ENCODE measurements at places on chromosomes 2 and 18.
A peak's percentile ranks its signal among the peaks of the same experiment; 100 is the strongest.

GRCh38 chr2:9558948-9559381, 3.3 kb upstream of the ADAM17 start:
- no peak for DNase-seq

- peak; percentile 44 for DNase-seq
Observed at GRCh38 chr2:43576981-43577892, 18.6 kb downstream of the THADA start.

DNA sequence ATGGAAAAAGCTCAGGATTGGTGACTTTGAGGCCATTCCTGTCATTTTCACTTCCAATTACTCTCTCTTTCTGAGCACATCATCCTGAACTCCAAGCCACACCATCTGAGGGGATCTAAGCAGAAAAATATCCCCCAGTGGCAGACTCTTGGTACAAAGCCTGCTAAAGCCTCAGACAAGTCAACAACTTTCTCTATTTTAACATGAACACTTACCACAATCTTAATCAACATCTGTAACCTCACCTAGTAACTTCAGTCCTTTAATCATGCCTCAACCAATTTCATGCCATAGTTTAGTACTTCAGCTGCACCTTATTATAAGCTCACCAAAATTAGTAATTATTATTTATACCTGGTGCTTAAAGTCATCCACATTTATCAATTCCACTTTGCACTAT, 128.9 kb downstream of the DTNB start:
- DNase-seq = no peak

GRCh38 chr2:159855143-159855542, 57.1 kb upstream of the CD302 start:
- no peak for DNase-seq

GRCh38 chr2:48146552-48146951, 240.3 kb upstream of the FBXO11 start:
- DNase-seq = no peak

GRCh38 chr18:23569299-23570063, 16.8 kb downstream of the NPC1 start:
- no peak for DNase-seq

GRCh38 chr18:499776-500631, 497 bp downstream of the COLEC12 start:
- no peak for DNase-seq

- no peak for DNase-seq
Observed at GRCh38 chr18:42578792-42579191, 536.7 kb downstream of the RIT2 start.

GRCh38 chr2:43482961-43483360, 112.9 kb downstream of the THADA start:
- DNase-seq = no peak

DNA sequence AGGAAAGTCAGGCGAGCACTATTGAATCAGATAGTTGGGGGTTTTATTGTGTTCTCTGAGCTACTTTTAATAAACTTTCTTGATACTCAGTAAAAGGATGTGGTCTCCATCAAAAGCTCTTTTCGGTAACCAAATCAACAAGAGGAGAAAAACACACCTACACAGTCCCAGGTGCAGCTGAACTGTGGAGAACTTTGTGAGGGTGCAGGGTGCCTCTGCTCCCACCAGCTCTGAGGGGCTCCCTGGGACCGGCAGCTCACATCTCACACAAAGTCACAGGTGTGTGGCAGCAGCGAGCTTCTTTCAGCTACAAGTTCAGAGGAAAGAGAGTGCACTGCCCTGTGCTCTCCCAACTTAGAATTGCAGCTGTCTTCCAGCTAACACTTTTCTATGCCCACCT, 650.4 kb downstream of the RNF144A start:
- peak; percentile 74 for DNase-seq

- no peak for DNase-seq
Observed at GRCh38 chr2:46610021-46610420, 130.7 kb downstream of the TMEM247 start.

DNA sequence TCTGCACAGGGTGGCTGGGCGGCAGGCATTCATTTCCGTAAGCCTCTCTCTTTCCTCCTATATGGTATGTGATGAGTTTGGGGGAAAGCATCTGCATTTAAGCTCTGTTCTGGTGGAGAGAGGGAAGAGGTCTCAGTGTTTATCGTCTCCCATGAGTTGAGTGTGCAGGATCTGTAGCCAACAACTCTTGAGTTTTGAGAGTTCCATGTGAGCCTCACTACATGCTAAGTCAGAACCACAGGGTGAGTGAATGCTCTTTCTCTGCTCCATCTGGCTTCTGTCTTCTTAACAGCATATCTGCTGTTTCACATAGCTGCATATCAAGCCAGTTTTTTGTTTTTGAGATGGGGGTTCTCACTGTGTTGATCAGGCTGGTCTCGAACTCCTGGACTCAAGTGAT, 22.7 kb downstream of the RAB31 start:
- DNase-seq = no peak

DNA sequence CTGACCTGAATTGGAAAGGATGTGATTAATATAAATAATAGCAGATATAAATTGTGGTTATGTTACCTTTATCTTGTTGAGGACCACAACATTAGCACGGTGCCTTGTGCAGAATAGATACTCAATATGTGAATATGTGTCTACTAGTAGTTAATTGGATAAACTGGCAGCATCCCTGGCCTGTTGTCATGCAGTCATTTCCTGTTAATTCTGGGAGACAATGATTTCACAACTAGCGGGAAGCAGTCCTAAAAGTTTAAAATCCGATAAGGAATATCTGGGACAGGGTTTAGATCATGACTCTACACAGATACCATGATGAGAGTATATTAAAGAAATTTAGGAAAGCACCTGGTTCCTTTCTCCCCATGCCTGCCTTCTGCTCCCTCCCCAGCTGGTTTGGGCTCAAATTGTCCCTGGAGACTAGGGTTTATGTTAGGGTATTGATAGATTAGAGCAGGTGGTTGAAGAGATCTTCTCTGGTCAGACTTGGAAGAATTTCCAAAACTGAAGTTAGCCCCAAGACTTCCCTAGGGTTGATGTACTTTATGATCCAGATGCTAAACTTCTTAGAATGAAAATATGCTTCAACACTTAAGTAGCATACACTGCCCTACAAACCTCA, 32.8 kb downstream of the CYBRD1 start:
- no peak for DNase-seq

- DNase-seq = no peak
Observed at GRCh38 chr18:6022845-6023244, 127.5 kb upstream of the TMEM200C start.

DNA sequence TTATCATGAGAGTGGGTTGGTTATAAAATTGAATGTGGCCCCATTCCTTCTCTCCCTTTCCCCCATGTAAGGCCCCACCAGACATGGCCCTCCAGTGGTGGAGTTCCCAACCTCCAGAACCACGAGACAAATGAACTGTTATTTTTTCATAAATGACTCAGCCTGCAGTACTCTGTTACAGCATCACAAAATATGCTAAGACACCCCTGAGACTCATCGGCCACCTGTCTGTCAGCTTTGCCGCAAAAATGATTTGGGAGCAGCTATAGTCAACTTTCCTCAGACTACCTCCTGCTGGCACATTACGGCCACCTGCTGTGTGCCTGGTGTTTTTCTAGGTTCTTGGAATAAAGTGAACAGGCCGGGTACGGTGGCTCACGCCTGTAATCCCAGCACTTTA, 21.4 kb upstream of the C1QL2 start:
- no peak for DNase-seq

DNA sequence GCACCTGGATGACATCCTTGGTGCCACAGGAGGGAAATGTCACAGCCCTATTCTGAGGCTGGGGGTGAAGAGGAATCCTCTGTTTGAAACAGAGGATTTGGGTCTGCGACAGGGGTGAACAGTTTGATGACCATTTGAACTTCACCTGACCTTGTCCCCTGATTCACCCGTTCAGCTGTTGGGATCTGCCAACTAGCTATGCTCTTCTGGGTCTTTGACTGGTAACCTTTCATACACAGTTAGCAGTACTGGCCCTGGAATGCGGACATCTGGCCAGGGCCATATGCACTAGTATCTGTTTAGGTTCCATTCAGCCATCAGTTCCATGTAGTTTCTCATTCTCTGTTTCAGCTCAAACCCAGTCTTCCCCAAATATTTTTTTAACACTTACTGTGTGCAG, 72.6 kb upstream of the MCFD2 start:
- DNase-seq = no peak

DNA sequence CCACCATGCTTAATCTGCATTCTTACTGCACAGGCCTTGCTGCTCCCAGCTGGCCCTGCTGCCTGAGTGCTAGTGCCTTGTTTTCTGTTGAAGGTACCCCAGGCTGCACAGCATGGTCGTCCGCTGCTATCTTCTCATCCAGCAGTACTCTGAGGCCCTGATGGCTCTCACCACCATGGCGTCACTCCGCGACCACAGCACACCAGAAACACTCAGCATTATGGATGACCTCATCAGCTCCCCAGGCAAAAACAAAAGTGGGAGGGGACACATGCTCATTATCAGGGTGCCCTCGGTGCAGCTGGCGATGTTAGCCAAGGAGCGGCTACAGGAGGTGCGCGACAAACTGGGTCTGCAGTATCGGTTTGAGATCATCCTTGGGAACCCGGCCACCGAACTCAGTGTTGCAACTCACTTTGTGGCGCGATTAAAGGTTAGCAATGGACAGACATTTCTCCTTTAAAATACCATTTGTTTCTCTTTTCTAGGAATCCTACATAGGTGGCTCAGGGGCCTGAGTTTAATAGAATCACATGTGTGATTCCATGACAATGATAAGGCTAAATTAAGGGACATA, 110.5 kb downstream of the ESCO1 start:
- no peak for DNase-seq

DNA sequence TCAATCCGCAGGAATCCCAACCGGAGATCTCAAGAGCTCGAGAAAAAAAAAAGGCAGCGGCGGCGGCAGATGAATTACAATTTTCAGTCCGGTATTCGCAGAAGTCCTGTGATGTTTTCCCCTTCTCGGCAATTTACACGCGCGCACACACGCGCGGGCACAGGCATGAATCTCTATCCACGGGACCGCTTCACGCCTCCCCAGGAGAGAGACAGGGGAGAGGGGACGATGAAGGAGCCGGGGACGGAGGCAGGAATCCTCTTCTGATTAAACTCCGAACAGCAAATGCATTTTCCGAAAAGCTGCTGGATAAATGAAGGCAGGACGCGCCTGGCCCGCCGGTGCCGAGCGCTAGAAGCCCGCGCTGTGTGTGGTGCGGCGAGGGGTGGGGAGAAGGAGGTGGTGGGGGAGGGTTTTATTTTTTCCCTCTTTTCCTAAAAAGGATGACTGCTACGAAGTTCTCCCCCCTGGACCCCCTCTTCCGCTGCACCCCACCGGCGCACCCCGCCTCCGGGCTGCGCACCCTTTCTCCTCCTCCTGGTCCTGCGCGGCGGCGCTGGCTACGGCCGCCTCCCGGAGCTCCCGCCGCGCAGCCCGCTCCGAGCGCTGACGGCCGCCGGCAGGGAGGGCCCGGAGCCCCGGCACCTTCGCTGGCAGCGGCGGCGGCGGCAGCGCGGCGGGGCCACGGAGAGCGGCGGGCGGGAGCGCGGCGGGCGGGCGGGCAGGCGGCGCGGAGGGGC, at the start of gene BCL2:
BCL2 (minus strand) TSS at position 387 of the 740 bp plus-strand sequence.
- DNase-seq = no peak

DNA sequence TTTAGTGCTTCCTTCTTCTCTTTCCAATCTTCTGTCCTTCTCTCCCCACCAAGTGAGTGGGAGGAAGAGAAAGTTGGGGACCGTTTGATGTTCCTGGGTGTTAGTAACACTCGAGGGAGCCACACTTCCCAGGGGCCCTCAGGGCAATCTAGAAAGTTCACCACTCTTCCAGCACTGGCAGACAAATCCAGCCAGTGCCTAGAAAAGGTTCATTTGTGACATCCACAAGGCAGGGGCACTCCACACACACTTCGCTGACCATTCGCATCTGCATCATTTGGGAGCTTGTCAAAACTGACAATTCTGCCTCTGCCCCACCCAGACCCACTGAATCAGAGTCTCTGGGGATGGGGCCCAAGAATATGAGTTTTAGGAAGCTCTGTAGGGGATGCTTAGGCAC, 86.8 kb upstream of the ST3GAL5 start:
- no peak for DNase-seq

DNA sequence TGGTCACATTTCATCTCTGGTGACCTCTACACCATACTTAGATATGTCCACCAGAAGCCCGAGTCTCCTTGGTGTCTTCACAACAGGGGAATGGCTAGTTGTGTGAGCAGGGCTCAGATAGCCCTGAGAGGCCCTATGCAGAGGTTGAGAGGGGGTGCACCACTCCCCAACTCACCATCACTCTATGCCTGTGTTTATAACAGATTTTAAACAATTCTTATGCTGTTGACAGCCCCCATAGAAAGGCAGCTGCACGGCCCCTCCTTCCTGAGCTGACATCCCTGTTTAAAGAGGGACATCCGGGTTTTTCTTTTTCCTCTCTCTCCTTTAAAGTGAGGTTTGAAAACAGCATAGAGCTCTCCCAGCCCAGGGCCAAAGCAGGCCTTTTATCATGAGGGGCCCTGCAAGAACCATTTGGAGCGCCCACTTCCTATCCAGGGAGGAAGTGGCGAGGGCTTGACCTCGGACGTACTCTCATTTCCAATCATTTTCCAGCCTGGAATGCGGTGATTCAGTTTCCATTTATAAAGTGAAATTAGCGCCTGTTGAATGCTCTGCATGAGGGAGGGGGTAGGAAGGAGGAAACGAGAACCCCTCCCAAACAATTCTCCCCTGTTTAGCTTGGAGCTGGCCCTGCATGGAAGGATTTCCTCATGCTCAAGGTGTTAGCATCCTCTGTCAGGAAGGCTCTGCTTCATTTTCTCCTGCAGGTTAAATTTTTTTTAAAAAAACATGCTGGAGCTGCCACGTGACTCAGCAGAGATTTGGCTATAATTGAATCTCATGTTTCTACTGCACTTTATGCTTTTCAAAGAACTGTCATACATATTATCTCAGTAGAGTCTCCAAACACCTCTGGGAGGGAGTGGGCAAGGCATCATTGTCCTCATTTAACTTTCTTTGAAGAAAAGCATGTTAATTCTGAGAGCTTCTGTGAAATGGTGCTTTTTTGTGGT, 117.5 kb downstream of the DDX1 start:
- no peak for DNase-seq

DNA sequence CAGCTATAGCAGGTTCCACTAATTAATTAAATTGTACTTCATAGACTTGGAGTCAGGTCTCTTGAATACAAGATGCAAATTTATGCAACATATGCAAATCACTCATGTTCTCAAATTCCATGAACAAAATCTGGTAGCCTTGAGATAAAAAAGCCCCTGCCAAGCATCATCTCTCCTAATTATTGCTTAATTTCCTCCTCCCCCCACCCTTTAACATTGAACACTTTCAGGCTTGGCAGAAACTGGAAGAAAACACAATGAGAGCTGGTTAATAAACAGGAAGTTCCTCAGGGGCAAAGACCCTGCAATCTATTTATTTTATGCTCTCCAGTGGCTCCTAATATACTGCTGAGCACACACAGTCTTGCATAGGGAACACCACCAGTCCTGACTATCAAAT, 35.6 kb upstream of the ACVR1 start:
- DNase-seq = no peak

- no peak for DNase-seq
Observed at GRCh38 chr18:70329071-70329470, 40.2 kb downstream of the SOCS6 start.

DNA sequence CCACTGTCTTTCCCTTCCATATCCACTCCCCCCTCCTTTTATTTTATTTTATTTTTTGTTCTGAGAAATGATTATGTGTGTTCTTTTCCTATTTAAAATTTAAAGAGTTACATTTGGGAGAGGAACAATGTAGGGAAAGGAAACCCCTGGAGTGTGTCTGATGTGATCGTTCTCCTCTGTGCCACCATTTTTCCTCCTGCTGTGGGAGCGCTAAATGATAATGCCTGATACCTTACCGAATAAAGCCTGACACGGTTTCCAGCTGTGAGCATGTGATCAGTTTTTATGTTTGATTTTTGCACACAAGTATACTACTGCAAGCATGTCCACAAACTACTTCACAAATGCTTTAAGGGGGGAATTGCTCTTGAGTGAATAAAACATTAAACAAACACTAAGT, 317.8 kb upstream of the FANCL start:
- no peak for DNase-seq
